ENCODE measurements at places on chromosomes 6 and 20.

GRCh38 chr6:167668019-167668753, 158.5 kb upstream of the AFDN start:
- no peak for DNase-seq

GRCh38 chr6:6588064-6588923, at the start of gene LY86:
Gene LY86, plus strand, starts transcription at chr6:6588720. Its CDS starts 15 bp downstream, at chr6:6588735.
- no peak for DNase-seq

DNA sequence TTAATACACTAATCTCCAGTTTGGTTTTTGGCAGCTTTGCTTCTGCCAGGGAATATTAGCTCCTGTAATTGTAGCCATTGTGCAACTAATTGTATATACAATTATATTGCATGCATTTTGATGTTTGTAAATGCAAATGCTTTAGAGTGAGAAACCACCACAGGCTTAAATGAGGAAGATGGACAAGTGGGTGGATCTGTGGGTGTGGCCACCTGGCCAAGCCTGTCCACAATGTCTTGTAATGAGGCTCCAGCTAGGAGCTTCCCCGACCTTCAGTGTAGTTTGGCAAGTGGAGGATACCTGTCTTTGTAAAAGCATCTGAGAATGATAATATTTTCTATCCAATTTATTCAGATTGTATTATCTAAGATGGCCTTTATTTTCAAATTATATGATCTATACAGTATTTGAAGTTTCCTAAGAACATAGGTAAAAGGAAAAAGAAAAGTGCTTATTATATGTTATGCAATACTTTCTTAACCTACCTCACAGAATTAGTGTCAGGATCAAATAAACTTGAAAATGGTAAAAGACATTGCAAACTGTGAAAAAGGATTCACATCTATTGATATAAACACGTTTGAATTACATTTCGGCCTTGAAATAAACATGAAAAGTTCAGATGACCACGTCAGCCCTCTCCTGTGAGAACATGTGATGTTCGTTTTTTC, 49.3 kb upstream of the ARID1B start:
- no peak for DNase-seq

- no peak for DNase-seq
Measured at GRCh38 chr6:89799756-89800155, 19.8 kb downstream of the MDN1 start.

GRCh38 chr6:81465859-81466258, 286.6 kb downstream of the TENT5A start:
- DNase-seq, result no peak

DNA sequence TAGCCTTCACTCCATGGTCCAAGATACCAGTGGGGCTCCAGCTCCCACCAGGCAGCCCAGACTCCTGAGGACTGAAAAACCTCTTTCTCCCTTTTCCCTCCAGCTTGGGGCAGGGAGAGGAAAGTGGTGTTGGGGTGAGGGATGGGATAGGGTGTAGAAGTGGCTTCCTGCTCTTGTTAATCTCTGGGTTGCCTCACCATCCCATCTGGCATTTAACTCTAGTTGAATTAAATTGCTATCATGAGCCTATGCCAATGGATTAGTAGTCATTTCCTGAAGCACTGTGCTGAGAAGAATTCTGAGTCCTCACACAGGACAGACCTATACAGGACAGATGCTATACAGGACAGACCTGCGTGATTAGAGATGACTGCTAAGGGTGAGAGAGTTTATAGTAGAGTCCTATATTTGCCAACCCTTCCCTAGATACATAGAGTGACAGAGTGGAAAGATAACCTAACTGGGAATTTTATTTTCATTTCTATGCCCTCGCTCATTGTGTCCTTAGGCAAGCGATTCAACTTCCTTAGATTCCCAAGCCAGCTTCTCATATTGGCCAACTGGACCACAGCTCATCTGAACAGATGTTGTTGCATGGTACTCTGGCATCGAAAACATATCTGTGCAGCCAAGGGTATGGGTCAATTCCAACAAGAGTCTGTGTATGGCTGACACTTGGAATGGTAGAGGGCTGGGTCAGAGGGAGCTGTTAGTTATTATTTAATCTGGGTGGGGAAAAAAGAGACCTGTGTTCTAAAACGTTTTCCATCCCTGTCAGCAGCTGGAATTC, 42.8 kb downstream of the MCHR2 start:
- DNase-seq, result no peak

- DNase-seq, result no peak
Measured at GRCh38 chr20:5095931-5096330, 23.8 kb downstream of the PCNA start.

DNA sequence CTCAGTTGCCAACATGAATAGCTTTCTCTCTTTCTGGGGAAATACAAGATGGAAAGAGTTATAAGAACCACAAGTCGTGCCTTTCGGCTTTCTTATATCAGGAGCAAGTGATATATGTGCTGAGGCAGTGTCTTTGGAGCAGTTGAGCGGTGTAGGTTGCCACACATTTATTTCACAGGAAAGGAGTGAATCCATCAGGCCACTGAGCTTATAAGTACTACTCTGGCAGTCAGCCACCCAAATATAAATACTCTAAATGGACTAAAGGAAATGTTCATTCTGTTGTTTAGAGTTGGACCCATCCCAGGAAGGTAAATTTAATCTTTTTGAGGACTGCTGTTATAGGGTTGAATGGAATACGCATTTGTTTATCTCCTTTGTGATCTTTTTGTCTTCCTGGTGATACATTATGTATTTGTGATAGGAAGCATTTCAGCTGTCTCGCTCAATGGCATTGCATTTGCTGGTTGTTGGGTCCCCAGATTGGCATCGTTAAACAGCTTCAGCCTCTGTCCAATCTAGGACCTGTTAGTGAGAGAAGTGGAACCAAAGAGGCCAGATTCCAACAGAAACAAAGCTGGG, 139.7 kb downstream of the SOBP start:
- no peak for DNase-seq

Measured in T-helper 9 cell (primary cell).